CD4-positive, alpha-beta T cell treated with Interleukin-4 for 4 hours (primary cell): ENCODE measurements at places on chromosomes 7 and 10.

- no peak for DNase-seq
Observed at GRCh38 chr7:103704701-103705100, 258.7 kb upstream of the SLC26A5 start.

DNA sequence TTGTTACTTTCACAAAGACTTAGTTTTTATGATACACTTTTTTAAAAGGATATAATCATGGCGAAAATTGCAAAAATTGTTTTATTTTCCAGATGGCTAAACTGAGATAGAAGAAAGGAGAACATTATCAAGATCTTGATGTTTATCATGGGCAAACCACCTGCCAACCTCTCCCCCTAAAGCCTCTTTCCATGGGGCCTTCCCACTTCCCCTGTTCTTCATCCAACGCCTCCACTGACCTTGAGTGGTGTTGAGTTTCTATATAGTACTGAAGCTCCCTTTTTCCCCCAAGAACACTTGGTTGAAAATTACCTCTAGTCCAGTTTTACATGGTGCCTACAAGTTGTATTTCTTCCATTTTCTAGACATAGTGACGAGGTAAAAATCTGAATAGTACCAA is 5.0 kb downstream of the CREB3L2 start:
- DNase-seq, result no peak

DNA sequence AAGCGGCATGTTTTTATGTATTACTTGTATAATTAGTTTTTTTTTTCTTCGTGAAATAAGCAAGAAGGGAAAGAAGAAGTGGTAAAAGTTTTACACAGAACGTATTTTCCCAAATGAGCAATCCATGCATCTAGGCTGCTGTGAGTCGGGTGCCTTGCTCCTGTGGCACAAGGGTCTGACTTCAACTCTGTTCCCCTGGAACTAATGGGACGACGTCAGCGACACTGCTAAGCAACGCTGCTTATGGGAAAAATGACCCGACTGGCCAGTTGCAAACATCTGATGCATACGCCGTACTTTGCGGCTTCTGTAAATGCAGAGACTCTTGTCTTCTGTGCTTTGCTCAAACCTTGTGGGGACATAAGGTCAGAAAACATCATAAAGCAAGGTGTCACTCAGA is 66.3 kb downstream of the MPP7 start:
- no peak for DNase-seq

DNA sequence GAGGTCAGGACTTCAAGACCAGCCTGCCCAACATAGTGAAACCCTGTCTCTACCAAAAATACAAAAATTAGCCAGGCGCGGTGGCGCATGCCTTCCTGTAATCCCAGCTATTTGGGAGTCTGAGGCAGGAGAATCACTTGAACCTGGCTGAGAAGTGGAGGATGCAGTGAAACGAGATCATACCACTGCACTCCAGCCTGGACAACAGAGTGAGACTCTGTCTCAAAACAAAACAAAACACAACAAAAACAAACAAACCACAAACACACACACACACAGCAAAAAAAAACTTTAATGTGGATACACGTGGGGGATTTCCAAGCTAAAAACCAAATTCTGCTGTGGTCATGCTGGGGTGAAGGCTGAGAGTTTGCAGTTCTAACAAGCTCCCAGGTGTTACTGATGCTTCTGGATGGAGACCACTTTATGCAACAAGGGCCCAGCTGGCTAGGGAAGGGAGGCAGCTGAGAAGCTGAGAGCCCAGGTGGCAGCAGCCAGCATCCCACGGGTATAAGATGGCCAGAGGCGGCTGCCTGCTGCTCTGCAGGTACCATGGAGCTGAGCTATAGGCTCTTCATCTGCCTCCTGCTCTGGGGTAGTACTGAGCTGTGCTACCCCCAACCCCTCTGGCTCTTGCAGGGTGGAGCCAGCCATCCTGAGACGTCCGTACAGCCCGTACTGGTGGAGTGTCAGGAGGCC is at the start of gene ZP3:
Gene ZP3 (plus strand): TSS at position 538 of the 699 bp plus-strand sequence. CDS start 15 bp downstream, at position 553.
- no peak for DNase-seq

DNA sequence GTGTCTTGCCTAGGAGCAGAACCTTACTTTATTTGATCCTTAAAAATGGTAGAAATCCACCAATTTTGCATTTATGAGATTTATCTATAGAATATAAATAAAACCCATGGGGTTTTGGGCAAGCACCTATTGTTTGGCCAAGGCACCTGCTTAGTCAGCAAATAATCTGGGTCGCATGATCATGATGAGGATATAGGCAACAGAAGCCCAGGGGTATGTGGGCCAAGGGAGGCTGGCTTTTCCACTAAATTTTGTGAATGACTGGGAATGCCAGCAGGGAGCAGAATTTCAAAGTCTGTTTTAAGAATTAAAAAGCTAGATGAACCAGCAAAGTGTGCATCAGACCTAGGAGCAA is 17.3 kb downstream of the SCRN1 start:
- DNase-seq, result no peak

DNA sequence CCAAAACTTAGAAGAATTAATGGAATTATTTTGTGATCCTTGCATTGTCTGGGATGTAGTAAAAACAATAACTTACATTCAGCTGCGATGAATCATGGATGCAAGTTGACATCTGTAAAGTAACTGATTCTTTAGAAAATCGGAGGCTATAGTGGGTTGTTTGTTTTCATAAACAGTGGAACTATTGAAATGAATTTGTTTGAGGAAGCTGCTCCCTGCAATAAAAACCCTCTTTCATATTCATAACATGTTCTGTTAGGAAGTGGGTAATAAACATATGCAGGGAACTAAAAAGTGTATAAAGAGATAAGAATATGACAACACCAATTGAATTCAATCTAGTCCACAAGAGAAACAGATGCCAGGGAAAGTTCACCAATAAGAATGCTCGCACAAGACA is 53.6 kb downstream of the AGMO start:
- DNase-seq, result no peak

- DNase-seq, result no peak
Observed at GRCh38 chr10:114930320-114930719, 7.7 kb upstream of the TRUB1 start.

DNA sequence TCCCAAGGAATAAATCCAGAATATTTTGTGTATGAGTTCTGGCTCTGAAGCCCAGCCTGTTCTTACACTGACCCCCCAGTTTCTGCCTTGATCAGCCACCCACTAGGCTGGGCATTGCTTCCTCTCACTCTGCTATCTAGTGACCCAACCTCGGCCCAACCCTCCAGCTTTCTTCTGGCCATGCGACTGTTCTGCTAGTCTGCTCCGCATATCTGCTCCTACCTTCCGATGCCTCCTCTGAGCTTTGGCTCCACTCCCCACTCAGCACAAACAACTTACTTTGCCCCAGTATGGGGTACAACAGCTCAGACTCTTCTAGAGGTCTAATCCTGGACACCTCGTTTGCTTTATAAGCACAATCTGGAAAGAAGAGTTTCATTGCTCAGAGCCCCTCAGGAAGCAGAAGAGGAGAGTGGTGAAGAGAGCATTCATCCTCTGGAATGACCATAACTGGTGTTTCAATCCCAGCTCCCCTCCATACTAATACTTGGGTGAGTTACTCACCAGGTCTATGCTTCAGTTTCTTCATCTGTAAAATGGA is 99.6 kb downstream of the NPSR1 start:
- no peak for DNase-seq

DNA sequence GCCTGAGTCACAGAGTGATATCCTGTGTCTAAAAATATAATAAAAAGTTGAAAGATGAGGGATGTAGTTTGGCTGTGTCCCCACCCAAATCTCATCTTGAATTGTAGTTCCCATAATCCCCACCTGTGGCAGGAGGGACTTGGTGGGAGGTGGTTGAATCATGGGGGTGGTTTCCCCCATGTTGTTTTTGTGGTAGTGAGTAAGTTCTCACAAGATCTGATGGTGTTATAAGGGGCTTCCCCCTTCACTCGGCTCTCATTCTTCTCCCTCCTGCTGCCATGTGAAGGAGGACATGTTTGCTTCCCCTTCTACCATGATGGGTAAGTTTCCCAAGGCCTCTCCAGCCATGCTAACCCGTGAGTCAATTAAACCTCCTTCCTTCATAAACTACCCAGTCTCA is 25.1 kb upstream of the UBE3C start:
- no peak for DNase-seq

DNA sequence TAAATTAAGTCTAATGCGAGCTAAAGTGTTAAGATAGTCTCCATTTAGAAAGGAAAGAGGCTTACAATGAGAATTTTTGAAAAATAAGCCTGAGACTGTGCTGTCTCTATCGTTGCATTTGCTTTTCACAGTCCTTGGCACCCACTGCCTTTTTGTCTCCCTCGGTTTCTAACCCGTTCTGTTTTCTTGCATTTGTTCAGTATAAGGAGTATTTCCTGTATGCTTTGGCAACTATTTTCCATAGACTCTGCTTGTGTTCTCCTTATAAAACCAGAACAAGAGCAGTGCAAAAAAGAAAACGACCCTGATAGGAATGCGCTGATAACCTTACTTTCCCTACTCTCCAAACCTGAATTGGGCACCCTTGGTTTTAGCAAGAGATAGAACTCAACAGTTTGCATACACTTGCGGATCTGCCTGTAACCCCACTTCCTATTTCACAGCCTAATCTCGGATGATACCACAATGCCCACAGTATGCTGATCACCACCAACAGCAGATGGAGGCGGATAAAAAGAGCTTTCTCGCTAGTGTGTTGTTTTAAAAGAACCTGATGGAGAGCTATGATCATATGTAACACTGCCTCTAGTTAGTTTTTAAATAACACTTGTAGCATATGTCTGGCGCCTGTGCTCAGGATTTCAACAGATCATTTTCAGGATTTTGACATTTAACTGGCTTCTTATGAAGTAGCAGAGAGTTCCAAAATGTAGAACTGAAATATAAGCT is 1.6 kb upstream of the ARHGAP12 start:
- peak; percentile 59 for DNase-seq

DNA sequence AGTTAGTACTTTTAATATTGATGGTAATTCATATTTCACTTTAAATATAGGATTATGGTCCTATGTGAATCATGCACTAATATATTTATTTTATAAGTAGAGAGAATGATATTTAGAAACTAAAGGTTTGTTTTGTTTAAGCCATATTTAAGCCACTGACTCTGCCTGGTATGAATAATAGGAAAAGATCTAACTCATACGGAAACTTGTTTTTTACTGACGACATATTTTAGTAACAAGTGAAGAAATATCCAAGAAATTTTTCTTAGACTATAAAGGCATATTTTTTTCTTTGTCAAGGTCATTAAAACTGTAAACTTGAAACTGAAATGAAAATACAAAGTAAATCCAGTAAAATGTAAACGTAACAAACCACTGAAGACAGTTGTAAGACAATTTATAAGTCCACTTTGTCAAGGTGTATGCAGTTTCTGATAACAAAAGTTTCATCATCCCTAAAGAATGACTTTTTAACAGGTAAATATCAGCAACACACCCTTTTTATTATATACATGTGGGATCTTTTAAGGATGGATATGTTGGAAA is 147.1 kb downstream of the PHF14 start:
- DNase-seq, result no peak

DNA sequence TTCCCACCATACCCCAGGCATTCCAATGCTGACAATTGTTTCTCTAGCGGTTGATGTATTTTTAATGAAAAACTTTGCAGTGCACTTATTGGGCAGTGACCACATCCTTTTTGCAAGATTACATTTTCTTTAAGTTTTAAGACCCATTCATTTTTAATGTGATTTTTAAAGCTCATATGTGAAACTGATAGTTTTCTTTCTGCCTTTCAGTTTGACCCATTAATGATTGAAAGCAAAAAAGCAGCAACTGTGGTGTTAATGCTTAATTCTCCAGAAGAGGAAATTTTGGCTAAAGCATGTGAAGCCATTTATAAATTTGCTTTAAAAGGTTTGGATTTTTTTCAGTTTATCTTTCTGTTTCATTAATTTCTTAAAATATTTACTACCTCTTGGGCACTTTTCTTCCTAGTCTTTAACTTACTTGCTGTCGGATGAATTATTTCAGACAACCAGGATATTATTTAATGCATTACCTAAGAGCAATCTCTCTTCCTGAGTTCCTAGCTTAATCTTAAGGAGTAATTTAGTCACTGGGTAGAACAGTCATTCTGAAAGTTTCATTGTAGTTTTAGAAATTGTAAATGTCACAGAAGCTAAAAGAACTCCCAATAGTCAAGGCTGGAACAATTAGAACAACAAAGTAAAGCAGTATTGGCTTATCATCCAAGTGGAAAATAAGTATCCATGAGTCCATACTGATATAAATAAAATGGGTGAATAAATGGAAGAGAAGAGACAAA is 18.3 kb downstream of the ARMC3 start:
- no peak for DNase-seq

DNA sequence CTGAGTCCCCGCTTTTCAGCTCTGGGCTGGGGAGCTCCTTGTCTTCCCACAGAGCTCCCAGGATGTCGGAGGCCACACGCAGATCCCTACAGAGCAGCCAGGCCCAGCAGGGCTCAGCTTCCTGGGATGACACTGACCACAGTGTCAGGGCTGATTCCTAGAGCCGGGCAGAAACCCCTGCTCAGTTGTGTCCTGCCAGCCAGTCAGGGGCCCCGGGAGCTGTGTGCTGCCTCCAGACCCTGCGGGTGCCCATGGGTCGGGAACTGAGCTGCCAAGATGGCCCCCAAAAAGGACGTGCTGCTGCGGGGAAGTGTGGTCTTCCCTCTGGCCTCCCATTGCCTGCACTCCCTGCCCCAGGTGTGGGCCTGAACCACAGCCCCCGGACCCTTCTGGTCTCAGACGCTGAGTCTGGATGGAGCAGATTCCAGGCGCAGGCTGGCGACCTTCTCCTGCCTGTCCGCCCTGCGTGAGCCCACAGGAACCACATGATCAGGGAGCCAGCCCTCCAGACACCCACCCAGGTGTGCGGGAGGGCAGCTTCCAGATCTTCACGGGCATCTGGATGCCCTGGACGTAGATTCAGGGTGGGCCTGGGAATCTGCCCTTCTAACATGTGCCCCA is 217.4 kb downstream of the MAD1L1 start:
- DNase-seq, result no peak

DNA sequence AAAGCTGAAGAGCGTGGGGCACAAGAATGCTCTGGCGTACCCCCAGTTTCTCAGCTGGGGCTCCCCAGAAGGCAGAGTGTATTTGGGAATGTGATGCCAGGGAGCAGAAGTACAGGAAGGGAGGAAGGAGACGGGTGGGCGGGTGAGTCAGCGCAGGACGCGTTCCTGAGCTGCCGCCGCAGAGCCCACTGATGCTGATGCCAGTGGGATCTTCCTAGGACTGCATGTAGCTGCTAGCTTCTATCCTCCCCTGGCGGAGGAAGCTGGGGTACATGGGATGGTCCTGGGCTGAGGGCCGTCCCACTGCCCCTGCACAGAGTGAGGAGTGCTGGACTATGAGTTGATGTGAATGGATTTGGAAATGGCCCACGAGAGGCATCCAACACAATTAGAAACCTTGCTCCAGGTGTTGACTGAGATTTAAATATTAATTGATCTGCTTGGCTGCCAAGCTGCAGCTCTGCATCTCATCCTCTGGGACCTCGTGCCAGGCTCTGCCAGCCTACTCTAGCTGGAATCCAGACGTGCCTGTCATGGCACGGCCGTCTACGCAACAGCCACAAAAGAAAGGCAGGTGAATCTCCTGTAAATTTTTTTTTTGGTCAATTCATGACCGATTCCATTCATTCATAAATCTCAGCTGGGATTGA is 66.2 kb upstream of the RHEB start:
- DNase-seq, result no peak
